Activated CD8-positive, alpha-beta memory T cell treated with anti-CD3 and anti-CD28 coated beads, Interleukin-2, amount 10 ng/mL, durations not matched to agents 7 days and 5 days (primary cell): ENCODE measurements at places on chromosomes 11 and 22. TPM values are rescaled to one million over a fixed set of nuclear protein-coding genes. Genes with fewer than 3 reads are reported as not detected.

DNA sequence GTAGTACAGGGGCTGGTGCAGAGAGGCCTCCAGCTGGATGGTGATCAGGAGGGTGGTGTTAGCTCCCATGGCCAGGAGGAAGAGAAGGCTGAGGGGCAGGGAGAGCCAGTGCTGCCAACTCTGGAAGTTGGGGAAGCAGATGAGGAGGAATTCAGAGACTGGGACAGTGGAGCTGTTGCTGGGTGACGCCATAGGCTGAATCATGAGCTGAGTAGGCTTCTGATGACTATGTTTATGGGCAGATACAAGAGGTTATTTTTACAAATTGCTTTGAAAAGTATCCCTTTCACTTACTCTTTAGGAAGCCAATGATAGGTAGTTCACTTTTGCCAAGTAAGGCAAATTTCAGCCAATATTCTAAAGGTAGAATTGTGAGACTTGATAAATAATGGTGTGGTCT, 3.1 kb downstream of the OR56A1 start:
- DNase-seq, result no peak

GRCh38 chr11:121700968-121701367, 248.2 kb upstream of the SORL1-AS1 start:
- no peak for DNase-seq

DNA sequence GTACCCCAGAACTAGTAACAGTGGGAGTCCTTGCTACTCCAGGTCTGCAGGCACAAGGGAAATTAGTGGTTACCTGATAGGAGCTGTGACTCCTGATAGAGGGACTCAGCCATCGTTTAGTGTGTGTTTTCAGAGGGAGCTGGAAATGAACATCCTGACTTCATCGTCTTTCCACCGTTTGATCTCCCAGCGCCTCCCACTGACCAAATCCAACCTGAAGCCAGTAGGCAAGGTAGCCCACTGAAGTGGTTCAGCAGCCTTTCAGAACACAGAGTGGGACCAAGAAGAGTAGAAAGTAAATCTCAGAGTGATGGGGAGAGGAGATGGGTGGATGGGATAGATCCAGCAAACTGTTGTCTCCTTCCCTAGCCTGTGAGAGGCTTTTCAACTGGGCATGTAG, 385.9 kb downstream of the INSC start:
- no peak for DNase-seq

Gene PANX2
- total RNA-seq, result 1.8 TPM
